ENCODE measurements at places on chromosomes 1 and 21.
A peak's percentile ranks its signal among the peaks of the same experiment; 100 is the strongest.

DNA sequence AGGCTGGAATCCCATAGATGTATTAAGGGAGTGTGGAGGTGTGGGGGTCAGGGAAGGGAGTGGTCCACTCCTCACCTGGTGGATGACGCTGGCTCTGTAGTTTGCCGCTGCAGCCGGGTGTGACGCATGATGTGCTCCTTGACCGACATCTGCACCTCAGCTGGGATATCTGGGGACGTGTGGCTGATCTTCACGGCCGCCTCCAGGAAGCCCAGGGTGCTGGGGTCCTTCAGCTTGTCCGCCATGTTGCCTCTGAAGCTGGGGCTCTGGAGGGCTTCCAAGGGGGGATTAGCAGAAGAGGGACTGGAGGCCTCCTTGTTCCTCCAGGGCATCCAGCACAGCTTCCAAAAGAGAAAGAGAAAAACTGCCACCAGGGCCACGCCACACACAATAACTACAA is 14.1 kb downstream of the SYT6 start:
- DNase-seq, result no peak
- H3K27ac ChIP-seq, result no peak overlapping the region
- H3K4me1 ChIP-seq, result no peaks in the 10 kb centered on the region
- H3K4me3 ChIP-seq, result no peak overlapping the region
- H3K27me3 ChIP-seq, result peaks cover 24% of the 10 kb centered on the region

DNA sequence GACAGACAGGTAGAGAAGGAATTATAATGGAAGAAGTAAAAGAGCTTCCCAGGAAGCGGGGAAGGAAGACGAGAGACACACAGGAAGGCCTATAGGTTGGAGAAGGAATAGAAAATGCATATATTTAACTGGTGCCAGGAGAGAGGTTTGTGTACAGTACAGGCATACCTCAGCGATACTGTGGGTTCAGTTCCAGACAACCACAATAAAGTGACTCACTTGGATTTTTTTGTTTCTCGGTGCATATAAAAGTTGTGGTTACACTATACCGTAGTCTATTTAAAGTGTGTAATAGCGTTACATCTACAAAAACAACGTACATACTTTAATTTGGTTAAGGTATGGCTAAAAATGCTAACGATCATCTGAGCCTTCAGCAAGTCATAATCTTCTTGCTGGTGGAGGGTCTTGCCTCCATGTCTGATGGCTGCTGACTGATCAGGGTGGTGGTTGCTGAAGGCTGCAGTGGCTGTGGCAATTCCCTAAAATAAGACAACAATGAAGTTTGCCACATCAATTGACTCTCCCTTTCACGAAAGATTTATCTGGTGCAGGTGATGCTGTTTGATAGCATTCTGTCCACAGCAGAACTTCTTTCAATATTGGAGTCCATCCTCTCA is 16.0 kb downstream of the YARS1 start:
- DNase-seq, result peak; percentile 49
- peak overlapping the region; percentile 85 for H3K27ac ChIP-seq
- peaks cover 51% of the 10 kb centered on the region for H3K36me3 ChIP-seq
- peak overlapping the region; percentile 27 for H3K4me3 ChIP-seq
- H3K27me3 ChIP-seq, result no peaks in the 10 kb centered on the region

DNA sequence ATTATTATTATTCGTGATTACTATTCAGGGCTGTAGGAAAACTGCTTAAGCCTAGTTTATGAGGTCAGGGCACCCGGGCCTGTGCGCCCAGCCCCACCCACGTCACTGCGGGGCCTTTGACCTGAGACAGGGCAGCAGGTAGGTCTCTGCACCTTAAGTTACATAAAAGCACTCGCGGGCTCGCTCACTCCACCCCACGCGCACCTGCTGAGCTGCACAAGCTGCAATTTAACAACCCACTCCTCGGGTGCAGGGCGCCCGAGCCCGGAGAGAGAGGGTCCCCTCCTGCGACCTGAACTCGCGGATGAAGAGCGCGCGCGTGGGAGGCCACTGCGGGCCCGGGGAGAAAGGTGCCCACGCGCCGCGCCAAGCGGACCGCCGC is 477 bp downstream of the ICMT start:
- DNase-seq, result peak; percentile 36
- peak overlapping the region; percentile 91 for H3K4me3 ChIP-seq
- peaks cover 28% of the 10 kb centered on the region for H3K27me3 ChIP-seq

DNA sequence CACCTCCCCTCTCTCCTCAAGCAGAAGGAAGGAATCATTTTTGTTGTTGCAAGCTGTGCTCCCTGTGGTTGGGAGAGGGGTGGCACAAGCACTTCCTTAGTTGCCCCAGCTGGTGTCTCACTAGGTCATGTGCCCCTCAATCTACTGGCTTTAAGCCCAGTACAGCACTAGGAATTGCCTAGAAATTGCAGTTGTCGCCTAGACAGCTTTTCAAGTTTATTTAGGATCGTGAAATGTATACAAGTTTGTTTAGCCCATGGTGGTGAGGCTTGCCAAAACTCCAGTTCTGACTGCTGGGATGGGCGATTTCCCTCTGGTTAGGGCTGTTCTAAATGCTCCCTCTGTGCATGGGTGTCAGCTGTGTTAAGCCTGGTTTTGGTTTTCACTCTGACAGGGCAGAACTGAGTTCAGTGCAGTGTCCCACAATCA is 126.8 kb upstream of the ZNF644 start:
- no peaks in the 10 kb centered on the region for H3K36me3 ChIP-seq
- no peak for DNase-seq
- H3K27me3 ChIP-seq, result peaks cover 6% of the 10 kb centered on the region
- H3K4me1 ChIP-seq, result no peaks in the 10 kb centered on the region
- H3K27ac ChIP-seq, result no peak overlapping the region

DNA sequence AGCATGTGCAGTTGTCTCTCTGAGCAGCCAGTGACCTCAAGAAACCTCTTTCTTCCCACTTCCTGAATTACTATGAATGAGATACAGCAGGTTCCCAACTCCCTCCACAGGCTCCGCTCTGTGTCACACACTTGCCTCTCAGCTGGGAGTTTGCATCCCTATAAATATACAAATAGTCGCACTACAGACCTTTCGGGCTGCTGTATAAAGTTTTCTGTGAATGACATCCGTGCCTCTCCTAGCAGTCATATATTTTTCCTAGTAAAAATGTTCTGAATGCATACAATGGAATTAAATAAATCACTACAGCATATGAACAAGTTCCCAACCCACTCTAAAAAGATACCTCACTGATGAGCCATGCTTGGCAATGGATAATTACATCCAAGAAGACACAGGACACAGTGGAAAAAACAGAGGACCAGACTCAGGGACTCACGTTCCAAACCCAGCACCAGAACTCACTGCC is 66.8 kb downstream of the CAPZB start:
- H3K4me1 ChIP-seq, result peaks cover 24% of the 10 kb centered on the region
- DNase-seq, result no peak
- no peak overlapping the region for H3K4me3 ChIP-seq
- H3K36me3 ChIP-seq, result peaks cover 40% of the 10 kb centered on the region
- no peaks in the 10 kb centered on the region for H3K27me3 ChIP-seq
- no peak overlapping the region for H3K27ac ChIP-seq

DNA sequence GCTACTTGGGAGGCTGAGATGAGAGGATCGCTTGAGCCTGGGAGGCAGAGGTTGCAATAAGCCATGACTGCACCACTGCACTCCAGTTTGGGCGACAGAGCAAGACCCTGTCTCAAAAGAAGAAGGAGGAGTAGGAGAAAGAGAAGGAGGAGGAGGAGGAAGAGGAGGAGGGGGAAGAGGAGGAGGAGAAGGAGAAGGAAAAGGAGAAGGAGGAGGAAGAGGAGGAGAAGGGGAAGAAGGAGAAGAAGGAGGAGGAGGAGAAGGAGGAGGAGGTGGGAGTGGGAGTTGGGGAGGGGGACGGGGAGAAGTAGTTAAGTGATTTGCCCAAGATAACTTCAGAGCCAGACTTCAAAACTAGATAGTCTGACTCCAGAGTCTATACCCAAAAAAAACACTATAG is 55.5 kb upstream of the FOXD3 start:
- H3K36me3 ChIP-seq, result no peaks in the 10 kb centered on the region
- H3K27me3 ChIP-seq, result peaks cover 4% of the 10 kb centered on the region
- H3K27ac ChIP-seq, result no peak overlapping the region
- no peaks in the 10 kb centered on the region for H3K4me1 ChIP-seq

DNA sequence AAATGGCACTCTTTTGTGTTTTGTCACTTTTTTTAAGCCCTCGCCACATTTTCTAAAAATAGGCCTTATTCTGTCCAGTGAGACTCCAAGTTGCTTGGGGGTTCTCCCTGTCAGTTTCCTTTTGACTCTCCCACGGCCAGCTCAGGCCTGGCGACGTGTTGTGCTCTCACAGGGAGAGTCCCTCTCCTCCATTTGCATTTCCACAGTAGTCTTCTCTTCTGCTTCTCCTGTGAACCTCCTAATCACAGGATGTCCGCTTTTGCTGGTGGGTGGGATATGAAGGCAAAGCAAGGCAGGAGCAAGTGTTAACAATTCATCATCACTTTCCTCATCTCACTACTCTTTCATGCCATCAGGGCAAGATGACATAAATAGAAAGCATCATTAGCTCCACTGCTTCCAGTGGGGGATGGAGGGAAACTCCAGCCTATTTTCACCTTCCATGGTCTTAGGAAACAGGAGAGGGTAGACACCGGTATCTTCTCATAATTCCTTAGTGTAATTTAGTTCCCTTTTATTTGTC is 99.8 kb downstream of the INTS7 start:
- peaks cover 5% of the 10 kb centered on the region for H3K27me3 ChIP-seq
- peaks cover 39% of the 10 kb centered on the region for H3K4me1 ChIP-seq
- H3K4me3 ChIP-seq, result no peak overlapping the region
- peaks cover 10% of the 10 kb centered on the region for H3K36me3 ChIP-seq

DNA sequence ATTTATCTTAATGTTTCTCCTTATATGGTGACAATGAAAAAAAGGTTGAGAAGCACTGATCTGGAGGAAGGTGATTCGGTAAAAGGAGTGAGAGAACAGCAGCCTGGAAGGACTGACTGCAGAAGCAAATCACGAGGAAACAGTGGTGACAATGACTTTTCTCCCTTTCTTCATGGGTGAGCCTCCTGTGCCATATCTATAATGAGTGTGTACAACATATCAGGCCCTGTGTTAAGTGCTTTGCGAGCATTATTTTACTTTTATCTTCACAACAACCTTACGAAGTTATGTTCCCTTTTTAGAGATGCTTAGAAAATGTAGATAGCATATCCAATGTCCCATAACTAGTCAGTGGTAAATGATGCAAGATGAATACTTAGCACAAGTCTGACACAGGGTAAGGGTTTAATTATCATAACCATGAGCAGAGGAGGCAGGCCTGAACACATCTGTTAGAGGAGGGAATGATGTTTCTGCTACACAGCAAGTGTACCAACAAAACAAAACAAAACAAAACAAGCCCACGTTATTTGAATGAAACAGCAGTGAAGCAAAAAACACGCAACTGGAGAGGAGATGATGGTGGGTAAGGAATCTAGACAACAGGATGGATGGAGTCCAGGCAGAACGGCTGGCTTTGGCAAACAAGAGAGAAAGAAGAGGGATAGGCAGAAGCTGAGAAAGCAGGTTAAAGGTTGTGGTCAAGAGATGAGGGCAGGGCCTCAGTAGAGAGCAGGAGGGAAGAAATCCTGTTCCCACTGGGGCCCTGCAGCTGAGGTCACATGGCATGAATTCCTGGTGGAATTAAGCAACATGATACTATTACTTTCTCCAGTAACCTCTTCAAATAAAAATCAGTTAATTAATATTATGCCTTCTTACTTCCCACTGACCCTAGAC is 29.6 kb downstream of the GNG12 start:
- H3K27me3 ChIP-seq, result peaks cover 16% of the 10 kb centered on the region
- no peak overlapping the region for H3K27ac ChIP-seq
- no peak for DNase-seq
- H3K4me3 ChIP-seq, result no peak overlapping the region

DNA sequence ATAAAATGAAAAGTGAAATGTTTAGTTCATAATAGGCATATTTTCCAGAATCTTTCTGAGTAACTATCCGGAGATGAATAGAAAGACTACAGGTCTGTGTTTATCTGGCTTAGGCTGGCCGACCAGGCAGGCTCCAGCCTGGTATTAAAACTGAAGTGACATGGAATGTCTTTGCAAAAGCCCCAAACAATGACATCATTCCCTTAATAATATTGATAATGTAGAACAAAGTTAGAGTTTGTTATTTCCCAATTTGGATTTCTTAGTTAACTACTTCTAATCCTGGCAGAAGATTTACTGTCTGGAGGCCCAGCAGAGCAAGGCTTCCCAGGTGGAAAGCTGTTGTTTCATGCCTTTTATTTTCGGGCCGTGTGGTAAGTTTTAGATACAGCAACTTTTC is 207.7 kb downstream of the GREM2 start:
- H3K4me1 ChIP-seq, result no peaks in the 10 kb centered on the region
- H3K36me3 ChIP-seq, result no peaks in the 10 kb centered on the region
- H3K27ac ChIP-seq, result no peak overlapping the region
- H3K27me3 ChIP-seq, result no peaks in the 10 kb centered on the region
- DNase-seq, result no peak
- no peak overlapping the region for H3K4me3 ChIP-seq

- no peak overlapping the region for H3K4me3 ChIP-seq
- DNase-seq, result no peak
- no peak overlapping the region for H3K27ac ChIP-seq
- H3K27me3 ChIP-seq, result peaks cover 16% of the 10 kb centered on the region
- H3K36me3 ChIP-seq, result no peaks in the 10 kb centered on the region
Measured at GRCh38 chr21:44513389-44514217, 26.4 kb downstream of the KRTAP10-1 start.

DNA sequence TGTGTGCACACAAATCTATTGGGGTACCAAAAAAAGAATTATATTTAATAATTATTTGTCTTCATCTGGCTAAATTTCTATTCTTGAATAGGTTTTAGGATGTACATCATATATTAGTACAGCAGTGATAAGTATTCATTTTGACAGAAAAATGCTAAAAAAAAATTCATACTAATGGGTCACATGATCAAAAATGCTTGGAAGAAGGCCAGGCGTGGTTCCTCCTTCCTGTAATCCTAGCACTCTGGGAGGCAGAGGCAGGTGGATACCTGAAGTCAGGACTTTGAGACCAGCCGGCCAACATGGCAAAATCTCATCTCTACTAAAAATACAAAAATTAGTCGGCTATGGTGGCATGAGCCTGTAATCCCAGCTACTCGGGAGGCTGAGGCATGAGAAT is 26.9 kb upstream of the PTGFRN start:
- H3K36me3 ChIP-seq, result no peaks in the 10 kb centered on the region
- H3K27ac ChIP-seq, result no peak overlapping the region
- no peaks in the 10 kb centered on the region for H3K27me3 ChIP-seq
- no peak overlapping the region for H3K4me3 ChIP-seq
- H3K4me1 ChIP-seq, result peaks cover 4% of the 10 kb centered on the region
- no peak for DNase-seq

DNA sequence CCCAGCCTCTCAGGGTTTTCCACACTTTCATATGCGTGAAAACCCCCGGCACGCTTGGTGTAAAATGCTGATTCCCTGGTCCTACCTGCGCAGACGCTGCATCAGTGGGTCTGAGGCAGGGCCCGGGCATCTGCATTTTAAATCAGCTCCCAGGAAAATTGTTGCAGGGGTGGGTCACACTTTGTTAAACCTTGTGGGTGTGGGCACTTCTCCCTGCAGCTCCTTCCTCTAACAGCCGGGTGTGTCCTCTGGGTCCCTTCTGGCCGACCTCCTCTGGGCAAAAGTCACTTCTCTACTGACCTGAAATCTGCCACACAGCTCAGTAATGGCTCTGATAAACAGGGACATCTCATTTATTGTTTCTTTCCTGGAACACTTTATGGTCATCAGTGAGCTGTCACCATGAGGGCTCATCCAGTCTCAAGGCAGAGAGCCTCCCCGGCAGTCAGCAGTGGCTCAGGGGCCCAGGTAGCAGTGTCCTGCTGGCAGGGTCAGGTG is 52.8 kb upstream of the TMPRSS2 start:
- H3K36me3 ChIP-seq, result no peaks in the 10 kb centered on the region
- H3K27me3 ChIP-seq, result peaks cover 36% of the 10 kb centered on the region
- no peak overlapping the region for H3K4me3 ChIP-seq
- peaks cover 3% of the 10 kb centered on the region for H3K4me1 ChIP-seq
- no peak for DNase-seq
